ENCODE measurements at places on chromosomes 1 and 21.

GRCh38 chr1:205321162-205321958 is at the start of gene NUAK2:
Gene NUAK2 (minus strand): TSS chr1:205321745. CDS start chr1:205321628, 117 bp downstream.
- DNase-seq: no peak

DNA sequence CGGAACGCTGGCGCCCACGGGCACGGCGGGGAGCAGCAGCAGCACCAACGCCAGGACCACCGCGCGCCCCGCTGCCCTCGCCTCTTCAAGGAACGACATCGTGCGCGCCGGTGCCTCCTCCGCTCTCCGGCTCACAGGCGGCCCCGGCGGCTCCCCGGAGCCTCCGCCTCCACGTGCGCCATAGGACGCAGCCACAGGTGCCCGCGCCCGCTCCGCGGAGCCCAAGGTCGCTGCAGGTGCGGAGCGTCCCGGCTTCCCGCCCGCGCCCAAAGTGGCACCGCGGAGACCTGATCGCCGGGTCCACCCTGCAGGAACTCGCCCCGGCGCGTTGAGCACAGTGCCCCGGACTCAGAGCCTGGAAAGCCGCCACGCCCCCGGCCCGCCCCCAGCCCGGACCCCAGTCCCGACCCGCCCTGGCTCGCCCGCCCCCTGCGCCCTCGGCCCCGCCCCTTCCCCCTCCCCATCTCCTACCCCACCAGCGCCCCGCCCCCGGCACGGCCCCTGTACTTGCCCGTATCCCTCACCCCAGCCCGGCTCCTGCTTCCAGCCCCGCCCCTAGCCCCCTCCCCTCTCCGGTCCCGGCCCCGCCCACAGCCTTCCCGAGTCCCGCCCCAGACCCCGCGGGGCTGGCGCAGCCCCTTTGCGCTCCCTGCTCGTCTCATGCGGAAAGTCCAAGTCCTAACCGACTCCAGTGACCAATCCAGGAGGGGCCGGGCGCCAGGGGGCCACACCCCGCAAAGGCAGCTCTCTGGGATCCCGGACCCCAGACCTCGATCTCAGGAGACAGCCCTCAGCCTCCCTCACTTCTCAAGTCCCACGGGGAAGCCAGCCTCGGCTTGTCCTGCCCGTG is at the start of gene MEGF6:
Gene MEGF6 (minus strand): TSS at position 339 of the 850 bp plus-strand sequence. CDS start 240 bp downstream, at position 99.
- no peak for DNase-seq

GRCh38 chr1:161157867-161158266 is 1.4 kb upstream of the USP21 start:
- DNase-seq: no peak

- DNase-seq: no peak
These were observed 1.7 kb downstream of the MCL1 start for GRCh38 chr1:150577557-150578271.

GRCh38 chr1:212630158-212630900 is 21.8 kb downstream of the ATF3 start:
- DNase-seq: peak; percentile 95

GRCh38 chr1:201480231-201481003 is 11.4 kb upstream of the PHLDA3 start:
- peak; percentile 90 for DNase-seq

GRCh38 chr1:109412551-109412950 is 13.7 kb downstream of the PSMA5 start:
- DNase-seq: no peak

DNA sequence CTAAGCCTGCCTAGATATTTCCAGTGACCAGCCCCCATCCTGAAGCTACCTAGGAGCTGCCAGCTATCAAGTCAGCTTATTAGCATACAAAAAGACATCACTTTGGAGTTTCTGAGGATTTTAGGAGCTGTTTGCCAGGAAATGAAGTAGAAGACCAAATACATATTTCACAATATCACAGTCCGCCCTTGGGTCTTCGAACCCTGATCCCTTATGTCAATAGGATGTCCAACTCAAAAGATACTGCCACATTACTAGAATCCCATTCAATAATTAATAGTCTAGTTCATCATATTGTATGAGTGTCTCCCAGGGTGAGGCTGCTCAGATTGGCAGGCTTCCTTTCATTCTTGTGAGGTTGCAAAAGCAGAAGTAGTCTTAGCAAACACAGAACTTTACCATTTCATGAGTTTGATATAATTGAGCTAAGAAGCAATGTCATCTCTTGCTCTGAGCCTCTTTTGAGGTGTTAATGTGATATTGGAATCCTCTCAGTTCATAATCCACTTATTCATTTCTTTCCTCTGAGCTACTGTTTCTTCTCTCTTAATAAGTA is 13.6 kb downstream of the IPO9 start:
- peak; percentile 49 for DNase-seq

- DNase-seq: no peak
These were observed 10.5 kb upstream of the SHE start for GRCh38 chr1:154512760-154513159.

DNA sequence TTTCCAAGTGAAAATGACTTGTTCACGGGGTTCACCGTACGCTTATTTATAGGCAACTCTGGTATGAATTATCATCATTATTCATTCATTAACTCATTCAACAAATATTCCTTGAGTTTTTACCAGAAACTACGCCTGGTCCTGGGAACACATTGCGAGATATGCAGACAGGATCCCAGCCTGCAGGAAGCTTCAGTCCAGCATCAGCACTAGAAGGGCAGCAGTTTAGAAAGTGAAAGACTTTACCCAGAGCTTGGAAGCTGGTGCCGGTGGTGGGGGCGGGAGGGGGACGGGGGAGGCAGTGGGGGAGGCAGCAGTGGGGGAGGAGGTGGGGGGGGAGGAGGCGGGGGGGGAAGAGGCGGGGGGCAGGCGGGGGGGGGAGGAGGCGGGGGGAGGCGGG is 55.9 kb downstream of the SETD4 start:
- no peak for DNase-seq

- DNase-seq: no peak
These were observed at the start of gene ACKR1 for GRCh38 chr1:159204161-159205141. Gene ACKR1 (plus strand): TSS chr1:159204875. CDS start chr1:159204960, 85 bp downstream.

DNA sequence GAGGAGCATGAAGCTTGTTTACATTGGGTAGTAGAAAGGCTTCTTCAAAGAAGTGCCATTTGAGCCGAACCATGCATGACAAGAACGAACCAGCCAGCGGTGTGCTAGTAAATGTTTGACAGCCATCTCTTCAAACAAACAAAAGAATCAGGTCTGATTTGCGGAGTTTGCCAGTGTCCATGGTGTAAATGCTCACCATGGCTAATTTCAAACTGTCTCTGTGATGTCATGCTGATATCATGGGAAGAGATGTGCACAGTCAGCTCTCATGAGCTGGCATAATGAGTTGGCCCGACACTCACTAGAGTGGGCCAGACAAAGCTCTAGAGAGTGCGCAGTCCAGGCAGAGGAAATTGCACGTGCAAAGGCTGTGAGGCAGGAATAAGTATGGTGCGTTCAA is 101.1 kb downstream of the KAZN start:
- DNase-seq: no peak

GRCh38 chr1:245113649-245114048 is 41.1 kb upstream of the KIF26B start:
- DNase-seq: no peak

DNA sequence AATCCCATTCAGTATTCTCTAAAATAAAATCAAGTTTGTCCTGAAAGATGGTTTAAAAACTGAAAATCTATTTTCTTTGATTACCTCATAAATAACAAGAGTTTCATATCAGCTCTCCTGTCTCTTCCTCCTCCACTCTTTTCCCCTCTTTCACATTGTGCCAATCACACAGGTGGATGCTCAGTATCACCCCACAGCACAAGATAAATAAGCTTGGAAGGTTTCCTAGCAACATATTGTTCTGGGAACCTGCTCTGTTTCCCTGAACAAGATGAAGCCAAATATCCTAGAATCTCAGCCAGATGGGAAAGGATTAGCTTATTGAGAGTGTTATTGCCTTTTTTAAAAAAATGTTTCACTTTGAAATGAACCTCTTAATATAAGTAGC is 45.7 kb upstream of the CACYBP start:
- no peak for DNase-seq

- peak; percentile 83 for DNase-seq
These were observed 186.3 kb downstream of the VPS13D start for GRCh38 chr1:12416101-12416500.

GRCh38 chr1:218463194-218464156 is 118.3 kb downstream of the TGFB2 start:
- peak; percentile 88 for DNase-seq

GRCh38 chr21:20302084-20302483 is 696.1 kb upstream of the NCAM2 start:
- DNase-seq: no peak

DNA sequence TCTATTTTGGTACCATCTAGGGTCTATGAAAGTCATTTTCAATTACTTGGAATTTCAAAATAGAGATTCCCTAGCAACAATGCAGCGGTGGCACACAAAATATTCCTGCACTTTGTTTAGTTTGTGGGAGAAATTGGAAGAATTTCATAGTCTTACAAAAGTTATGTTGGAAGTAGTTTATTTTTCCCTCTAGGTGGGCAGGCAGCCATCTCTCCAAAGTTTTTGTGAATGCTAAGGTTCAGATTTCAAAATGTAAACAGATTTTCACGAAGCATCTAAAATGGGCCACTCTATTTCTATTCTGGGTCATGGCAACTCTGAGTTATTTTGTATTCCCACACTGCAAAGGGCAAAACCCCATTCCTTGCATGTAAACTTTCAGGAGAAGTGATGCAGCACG is 8.0 kb downstream of the SMCP start:
- no peak for DNase-seq

GRCh38 chr1:87956750-87957149 is 628.1 kb downstream of the LMO4 start:
- no peak for DNase-seq

DNA sequence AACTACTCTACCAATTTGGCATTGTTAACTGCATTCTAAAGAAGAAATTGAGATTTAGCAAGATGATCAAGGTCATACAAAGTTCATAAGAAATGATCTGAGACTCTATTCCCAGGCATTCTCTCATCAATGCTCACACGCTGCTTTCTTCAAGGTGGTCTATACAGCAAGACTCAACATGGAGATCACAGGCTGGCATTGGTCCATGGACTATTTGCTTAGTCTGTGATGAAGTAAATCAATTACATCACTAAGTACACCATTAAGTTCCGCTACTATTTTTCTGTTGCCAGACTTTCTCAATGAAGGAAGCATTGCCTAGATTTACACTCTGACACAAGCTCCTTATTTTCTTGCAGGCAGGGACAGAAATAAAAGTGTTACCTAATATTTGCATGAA is 51.9 kb upstream of the CYP2J2 start:
- DNase-seq: no peak

DNA sequence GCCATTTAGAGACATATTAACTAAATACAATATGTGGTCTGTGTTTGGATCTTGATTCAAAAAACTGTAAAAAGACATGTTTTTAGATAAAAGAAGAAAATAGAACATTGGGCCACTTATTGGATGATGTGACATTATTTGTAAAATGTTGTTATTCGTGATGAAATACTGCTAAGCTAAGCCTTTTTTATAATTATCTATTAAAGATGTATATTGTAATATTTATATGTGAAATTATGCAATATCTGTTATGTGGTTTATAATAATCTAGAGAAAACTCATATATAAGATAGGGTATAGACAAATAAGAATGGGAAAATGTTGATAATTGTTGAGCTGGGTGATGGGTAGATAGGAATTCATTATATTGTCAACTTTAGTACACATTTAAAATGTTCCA is 82.0 kb upstream of the RGS1 start:
- DNase-seq: no peak

GRCh38 chr1:94332952-94333351 is 85.2 kb upstream of the ABCD3 start:
- DNase-seq: no peak

DNA sequence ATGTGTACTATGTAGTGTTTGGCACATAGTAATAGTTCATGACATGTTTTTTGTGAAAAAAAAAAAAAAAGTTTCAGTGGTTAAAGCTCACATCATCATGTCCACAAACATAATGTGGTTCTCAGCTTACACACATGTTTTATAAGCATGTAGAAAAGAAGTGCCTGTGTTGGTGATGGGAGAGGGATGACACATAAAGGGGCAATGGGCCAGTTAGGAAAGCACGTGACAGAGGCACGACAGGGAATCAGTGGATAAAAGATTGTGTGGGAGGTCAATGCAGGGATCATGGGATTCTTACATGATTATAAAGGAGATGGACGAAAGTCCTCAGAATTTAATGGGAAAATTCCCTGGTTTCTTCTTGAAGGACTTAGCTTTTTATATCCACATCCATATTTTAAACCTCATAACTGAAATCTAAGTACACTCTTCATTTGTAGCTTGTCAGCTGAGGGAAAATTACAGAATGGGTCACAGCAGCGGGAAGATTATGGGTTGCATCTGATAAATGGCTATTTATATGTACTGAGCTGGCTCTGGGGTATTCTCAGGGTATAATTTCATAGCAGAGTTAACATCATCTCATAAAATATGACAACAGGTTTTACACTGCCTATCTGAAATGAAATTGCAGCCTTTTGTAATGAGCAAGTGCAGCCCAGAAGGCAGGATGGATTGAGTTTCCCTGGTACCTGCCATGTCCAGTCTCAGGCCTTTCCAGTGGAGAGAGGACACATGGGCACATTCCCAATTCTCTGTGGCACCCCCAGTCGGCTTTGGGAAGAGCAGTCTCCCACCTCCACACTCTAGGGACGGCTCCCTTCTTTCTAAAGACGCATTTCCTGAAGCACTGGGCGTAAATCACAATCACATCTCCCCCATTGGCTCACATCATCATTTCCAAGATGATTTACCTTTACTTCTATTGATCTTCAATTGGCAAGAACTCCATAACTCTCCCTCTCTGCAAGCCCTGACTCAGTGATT is 42.3 kb upstream of the NHLH2 start:
- no peak for DNase-seq

DNA sequence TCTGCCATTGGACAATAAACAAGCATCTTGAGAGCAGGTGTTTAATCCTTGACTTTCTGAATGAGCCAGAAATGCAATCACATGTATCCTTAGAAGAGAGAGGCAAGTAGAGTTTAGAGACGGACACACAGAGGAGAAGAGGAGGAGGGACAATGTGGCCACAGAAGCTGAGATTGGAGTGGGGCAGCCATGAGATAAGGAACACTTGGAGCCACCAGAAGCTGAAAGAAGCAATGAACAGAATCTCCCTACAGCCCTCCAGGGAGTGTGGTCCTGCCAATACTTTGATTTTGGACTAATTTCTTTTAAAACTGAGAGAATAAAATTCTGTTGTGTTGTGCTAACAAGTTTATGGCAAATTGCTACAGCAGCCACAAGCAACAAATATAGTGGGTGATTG is 141.0 kb downstream of the ATP6V1G3 start:
- DNase-seq: no peak

Measured in MV-4-11 (cell line).